ENCODE measurements at places on chromosomes 13 and 19.

- DNase-seq = no peak
These were observed 32.3 kb downstream of the ATP7B start for GRCh38 chr13:51978796-51979556.

DNA sequence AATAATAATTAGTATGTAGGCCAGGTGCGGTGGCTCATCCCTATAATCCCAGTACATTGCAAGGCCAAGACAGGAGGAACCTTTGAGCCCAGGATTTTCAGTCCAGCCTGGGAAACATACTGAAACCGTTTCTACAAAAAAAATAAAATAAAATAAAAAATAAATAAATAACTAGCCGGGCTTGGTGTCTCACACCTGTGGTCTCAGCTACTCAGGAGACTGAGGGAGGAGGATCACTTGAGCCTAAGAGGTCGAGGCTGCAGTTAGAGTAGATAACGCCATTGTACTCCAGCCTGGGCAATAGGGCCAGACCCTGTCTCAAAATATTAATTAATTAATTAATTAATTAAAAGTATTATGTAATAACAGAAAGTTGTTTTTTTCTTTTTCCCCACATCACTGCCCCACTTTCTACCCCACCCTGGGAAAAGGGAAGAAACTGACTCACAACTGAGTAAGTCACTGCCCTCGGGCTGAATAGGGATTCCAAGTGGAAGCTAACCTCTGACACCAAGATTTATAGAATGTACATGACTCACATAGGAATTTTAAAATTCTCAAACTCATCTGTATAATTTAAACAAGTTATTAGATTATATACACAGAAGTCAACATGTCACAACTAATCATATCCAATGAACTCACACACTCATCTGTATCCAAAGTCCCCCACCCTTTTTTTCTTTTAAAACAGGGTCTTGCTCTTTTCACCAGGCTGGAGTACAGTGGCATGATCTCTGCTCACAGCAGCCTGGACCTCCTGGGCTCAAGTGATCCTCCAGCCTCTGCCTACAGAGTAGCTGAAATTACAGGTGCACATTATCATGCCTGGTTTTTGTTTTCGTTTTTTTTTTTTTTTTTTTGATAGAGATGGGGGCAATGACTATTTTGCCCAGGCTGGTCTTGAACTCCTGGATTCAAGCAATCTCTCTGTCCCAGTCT, 12.5 kb downstream of the ZNF611 start:
- DNase-seq = no peak

DNA sequence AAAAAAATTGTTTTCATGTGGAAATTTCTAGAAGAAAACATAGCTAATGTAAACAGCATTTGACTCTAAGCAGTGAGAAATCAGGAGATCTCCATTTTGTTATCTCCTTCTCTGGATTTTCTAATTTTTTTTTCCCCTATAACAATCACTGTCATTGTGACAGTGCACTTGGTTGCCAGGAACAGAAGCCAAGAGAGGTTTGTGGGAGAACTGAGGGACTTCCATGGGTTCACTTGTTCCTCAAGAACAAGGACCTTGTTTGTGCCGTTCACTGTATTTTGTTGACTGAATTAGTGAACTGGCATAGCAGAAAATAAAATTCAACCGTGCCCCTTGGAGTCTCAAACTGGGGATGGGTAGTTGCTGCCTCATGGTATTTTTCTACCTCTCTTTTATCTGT, 17.1 kb downstream of the SHISA7 start:
- DNase-seq = no peak

- DNase-seq = no peak
These were observed 30.8 kb upstream of the MUC16 start for GRCh38 chr19:9041023-9041422.

DNA sequence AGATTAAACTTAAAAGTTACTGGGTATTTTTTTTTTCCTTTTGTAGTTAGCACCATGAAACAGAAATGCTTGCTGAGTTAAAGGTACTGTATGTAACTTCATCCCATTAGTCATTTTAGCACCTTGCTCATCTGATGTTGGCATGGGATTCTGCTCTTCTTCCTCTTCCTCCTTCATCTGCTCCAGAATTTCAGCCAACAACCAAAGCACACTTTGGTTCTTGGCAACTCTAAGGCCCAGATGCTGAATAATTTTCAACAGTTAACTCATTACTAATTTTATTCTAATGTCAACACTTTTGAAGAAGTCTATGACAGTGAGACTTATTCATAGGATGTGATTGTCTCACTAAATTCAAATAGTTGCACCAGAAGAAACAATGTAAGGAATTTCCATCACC, 359.2 kb downstream of the KCTD12 start:
- DNase-seq = no peak

DNA sequence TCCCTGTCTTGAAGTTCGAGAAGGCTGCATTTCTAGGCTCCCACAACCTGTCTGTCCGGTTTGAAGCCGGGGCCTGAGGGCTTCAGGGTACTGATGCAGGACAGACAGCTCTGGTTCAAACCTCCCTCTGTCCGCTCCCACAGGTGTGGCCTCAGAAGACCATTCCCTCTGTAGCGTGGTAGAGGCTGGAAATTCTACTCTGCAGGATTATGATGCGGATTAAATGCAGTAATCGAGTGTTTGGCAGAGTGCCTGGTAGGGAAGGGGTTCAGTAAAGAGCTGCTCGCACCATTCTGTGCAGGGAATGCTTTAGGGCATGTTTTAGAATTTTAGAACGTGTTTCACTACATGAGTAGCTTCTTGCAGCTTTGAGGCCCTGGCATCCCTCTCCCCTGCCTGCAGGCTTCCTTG, 30.5 kb downstream of the PPP1R37 start:
- no peak for DNase-seq

GRCh38 chr13:42049454-42049813, 986 bp downstream of the DGKH start:
- DNase-seq = no peak

- DNase-seq = no peak
These were observed 69.5 kb downstream of the SPACA7 start for GRCh38 chr13:112445411-112446271.

DNA sequence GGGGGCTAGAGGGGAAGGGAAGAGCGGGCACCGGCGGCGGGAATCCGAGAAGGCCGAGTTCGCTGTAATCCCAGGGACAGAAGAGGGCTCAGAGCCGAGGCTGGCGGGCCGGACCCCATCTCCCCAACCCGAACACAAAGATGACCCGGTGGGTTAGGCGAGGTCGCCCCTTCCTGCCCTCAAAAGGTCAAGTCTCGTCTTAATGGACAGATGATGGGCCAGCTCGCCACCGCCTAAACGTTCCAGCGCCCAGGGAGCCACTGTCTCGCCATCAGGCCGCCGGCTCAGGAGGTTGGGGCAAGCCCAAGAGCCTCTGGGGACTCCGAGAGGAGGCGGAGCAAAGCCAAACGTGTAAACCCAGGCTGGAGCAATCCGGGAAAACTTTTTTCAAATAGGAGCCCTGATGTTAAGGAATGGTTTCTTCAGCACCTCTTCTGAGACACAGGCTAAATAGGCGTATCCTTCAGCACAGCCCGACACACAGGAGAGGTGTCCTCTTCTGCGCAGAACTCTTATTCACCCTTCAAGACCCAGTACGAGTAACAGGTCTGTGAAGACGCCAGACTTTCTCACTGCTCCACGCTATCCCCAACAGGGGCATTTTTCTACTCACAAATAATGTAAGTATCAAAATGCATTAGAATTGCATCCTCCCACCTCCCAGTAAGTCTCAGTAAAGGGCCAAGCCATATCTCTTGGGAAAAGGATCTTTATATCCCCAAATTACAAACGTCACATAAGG, 6.3 kb upstream of the POU4F1 start:
- no peak for DNase-seq

DNA sequence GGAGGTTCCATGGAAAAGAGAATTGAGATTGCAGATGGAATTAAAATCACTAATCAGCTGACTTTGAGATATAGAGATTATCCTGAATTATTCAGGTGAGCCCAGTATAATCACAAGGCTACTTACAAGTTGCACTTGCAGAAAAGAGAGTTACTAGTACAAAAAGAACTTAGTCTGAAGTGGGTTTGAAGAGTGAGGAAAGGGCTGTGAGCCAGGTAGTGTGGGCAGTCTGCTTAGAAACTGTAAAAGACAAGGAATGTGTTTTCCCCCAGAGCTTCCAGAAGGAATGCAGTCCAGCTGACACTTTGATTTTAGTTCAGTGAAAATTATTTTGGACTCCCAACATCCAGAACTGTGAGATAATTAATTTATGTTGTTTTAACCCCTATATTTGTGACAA, 285.4 kb upstream of the GPC6 start:
- no peak for DNase-seq

DNA sequence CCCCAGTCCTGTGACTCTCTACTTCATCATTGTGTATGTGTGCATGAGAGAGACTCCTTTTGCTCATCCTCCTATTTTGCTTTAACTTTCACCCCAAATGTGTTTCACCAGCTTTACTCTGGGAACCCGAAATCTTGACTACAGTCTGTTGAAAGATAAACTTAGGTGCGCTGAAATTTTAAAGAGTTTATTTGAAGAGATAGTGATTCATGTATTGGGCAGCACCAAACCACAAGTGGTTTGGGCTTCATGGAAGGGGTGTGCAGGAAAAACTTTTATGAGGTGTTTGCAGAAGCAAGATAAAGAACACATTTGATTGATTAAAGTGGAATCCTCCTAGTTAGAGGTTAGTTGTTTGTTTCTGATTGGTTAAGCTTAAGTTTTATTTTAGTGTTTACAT, 50.8 kb upstream of the RFC3 start:
- DNase-seq = no peak

- no peak for DNase-seq
These were observed 5.7 kb downstream of the POU2F2 start for GRCh38 chr19:42126574-42126973.

GRCh38 chr19:4669723-4670480, at the start of gene MYDGF:
MYDGF (minus strand) TSS chr19:4670342; CDS start chr19:4670334, 8 bp downstream.
- DNase-seq = peak; percentile 53

GRCh38 chr19:13846557-13847406, 30.2 kb upstream of the NANOS3 start:
- peak; percentile 88 for DNase-seq

GRCh38 chr13:109789262-109789661, 2.9 kb upstream of the IRS2 start:
- DNase-seq = no peak

DNA sequence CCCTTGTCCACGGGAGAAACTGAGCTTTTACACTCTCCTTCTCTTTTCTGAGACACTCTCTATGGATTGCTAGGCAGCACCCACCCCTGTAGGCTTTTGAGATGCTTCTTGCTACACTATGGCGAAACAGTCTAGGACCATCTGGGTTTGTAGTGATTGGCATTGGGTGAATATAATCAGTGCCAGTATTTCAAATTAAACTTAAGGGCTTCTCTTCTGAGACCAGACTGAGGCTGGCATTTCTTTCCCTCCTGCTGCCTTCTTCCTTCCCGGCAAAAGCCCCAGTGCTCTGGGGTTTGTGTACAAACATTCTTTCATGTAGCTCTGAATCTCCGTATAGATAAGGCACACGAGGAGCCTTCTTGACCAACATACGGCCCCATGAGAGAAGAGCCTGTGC, 276.7 kb downstream of the SLC7A1 start:
- no peak for DNase-seq

DNA sequence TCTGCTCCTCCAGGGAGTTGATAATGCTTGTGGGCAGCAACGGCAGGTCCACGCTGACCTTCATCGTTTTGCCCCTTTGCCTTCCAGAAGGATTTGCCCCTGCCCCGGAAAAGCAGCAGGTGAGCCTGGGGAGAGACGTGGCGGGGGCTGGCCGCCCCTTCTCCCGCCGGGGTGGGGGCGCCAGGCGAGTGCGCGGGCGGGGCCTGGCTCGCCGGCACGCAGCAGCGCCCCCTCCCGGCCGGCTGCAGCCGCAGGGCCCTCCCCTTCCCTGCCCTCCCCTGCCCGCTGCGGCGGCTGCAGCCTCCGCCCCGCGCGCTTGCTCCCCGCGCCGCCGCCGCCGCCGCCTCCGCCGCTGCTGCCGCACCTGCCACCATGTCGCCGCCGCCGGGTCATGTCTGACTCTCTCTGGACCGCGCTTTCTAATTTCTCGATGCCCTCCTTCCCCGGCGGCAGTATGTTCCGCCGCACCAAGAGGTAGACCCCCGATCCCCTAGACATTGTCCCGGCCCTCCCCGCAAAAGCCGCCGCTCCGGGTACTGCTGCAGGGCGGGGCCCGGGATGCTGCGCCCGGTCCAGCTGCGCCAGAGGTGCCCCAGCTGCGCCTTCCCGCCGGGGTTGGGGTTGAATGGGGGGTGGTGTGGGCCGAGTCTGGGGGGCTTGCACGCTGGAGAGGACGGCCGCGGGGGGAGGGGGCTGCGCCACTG, at the start of gene MAST1:
Gene MAST1 (plus strand): TSS at position 334 of the 704 bp plus-strand sequence. CDS start 58 bp downstream, at position 392.
- DNase-seq = no peak

- DNase-seq = no peak
These were observed 30.2 kb upstream of the CPB2 start for GRCh38 chr13:46134961-46135522.

DNA sequence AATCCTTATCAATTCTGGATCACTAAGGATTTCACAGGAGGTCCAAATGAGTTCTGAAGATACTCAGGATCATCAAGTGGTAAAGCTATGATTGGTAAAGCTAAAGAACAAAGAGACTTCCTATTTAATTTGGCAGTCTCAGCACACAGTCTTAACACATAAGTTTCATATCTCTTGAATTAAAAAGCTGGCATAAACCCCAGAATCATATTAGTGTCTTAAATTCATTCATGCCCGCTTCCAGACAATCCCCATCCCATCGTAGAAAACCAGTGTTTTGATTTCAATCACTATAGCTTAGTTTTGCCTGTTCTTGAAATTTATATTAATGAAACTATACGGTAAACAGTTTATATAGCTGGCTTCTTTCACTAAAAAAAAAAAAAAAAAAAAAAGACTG, 278.7 kb downstream of the DIAPH3 start:
- DNase-seq = no peak

GRCh38 chr13:63651394-63651793, 2235.7 kb upstream of the PCDH20 start:
- DNase-seq = no peak

Data from thoracic aorta (tissue), 2 donors.